M059J (cell line): ENCODE measurements at places on chromosomes 11 and 22.

DNA sequence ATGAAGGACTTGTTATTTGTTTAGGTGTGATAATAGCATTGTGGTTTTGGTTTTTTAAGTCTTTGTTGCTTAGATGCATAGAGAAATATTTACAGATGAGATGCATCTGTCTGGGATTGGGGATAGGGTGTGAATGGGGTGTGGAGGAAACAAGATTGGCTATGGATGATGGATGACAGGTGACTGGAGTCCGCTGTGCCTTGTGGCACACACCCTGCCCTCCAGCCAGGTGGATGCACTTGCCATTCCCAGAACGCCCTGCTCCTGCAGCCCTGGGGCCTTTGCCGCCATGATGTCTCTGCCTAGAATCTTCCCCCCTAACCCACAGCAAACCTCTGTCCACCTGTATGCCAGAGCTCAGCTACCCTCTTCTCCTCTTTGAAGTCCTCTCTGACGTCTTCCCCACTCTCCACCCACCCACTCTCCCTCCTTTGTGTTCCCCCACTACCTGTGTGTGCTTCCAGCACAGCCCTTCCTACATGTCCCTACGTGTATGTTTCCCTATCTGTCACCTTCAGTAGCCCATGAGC, 54.7 kb downstream of the WNT11 start:
- DNase-seq: no peak

- DNase-seq: no peak
Measured at GRCh38 chr11:19968860-19969259, 191.4 kb downstream of the DBX1 start.

DNA sequence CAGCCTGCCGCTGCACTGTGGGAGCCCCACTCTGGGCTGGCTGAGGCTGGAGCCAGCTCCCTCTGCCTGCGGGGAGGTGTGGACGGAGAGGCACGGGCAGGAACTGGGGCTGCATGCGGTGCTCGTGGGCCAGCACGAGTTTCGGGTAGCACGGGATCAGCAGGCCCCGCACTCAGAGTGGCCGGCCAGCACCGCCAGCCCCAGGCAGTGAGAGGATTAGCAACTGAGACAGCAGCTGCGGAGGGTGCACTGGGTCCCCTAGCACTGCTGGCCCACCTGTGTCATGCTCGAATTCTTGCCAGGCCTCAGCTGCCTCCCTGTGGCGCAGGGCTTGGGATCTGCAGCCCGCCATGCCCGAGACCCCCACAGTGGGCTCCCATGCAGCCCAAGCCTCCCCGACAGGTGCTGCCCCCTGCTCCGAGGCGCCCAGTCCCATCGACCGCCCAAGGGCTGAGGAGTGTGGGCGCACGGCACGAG, 24.0 kb upstream of the OR5B21 start:
- DNase-seq: no peak

DNA sequence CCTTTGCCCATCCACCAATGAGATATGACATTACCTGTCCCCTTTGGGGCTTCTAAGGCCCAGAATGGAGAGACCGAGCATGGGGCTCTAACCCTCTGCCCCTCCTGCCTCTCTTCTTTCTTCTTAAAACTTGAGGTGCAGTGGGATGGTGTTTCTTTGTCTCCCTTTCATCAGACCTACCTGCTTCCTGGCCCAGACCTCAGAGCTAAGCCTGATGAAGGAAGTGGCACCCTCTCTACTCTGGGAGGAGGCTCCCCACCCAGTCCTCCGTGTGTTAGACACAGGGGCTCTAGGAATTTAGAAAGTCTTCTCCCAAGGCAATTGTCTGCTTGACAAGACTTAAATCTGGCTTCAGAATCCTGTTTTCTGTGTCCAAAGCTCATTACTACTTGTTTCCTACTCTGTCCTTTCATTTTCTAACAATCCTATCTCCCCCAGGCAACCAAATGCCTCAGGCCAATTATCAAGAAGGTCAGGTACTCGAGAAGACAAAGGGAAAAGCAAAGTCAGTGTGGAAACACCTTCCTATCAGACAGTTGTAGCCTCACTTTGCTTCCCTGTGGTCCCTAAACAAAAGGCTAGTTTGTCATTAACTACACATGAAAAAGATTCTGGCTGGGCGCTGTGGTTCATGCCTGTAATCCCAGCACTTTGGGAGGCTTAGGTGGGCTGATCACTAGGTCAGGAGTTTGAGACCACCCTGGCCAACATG, 20.3 kb upstream of the PARVA start:
- DNase-seq: no peak

DNA sequence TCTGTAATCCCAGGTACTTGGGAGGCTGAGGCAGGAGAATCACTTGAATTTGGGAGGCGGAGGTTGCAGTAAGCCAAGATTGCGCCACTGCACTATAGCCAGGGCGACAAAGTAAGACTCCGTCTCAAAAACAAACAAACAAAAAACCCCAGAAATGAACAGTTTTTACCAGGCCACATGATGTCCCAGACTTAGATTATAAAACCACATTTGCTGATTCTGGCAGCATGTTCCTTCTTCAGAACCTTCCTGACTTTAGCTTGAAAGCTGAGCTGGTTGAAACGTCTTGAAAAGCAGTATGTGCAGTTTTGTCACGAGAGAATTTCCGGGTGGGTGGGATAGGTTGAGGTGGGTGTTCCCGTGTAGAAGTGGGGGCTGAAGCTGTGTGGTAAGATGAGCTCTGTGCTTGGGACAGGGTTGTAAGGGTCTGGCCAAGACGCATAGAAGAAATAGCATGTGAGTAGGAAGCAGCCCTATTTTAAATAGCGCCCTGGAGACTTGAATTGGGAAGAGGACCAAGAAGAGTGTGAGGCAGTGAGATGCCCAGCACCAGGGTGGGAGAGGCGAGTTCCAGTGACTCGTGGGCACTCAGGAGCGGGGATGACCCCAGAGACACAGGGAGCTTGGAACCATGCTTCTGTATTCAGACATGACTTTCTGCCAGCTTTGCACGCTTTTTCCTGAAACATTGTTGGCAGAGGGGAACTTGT, 7.6 kb downstream of the AP2A2 start:
- DNase-seq: no peak

DNA sequence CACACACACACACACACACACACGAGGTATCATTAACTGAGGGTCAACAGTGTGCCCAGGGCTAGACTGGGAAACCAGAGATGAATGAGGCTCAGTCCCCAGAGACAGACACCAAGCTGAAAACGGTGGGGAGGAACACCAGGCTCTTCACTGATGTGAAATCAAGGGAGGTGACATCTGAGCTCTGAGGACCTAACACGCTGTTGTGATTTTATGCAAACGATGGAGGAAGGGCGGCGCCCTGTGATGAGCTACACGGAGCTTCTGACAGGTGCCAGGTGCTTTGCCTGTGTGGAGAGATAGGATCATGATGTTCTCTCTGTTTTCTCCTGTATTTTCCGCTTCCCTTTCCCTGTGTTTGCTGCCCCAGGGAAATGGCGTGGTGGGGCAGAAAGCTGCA, 6.5 kb upstream of the CYB5R3 start:
- no peak for DNase-seq

DNA sequence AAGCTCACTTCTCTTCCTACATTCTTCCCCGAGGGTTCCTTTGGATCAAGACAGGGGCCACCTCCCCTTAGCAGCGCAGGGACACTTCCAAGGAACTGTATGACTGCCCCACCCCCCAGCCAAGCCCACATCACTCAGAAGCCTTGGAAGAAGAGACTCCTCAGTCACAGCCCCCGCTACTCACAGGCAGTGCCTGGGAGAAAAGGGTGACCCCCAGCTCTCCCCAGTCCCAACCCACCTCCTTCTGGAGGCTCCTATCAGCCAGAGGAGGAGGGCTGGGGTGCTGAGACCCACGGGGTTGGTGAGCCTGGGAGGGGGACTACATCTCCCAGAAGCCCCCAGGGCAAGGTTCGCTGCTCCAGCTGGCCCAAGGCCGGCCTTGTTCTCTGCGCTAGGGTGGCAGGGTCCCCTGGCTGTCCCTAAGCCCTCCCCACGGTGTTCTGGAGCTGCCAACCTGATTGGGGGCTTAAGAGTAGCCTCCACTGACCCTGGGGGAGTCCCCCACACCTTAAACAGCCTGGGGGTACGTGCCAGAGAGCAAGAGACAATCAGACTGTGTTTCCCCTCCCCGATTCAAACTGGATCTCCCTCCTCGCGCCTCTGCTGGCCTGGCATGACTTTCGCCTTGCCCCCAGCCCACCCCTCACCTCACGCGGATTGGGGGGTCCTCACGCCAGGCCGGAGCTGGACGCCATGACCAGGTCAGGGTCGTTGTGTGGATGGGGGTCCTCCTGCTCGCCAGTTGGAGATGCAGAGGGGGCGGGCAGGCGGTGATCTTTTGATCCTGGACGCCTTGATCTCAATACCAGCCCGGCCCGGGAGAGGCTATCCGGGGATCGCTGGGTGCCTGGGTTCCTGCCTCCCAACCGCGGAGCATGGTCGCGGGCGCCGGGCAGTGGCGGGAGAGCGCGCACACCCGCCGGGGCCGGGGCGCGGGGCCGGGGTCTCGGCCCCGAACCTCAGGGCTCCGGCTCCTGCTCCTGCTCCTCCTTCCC, 838 bp downstream of the BCL9L start:
- DNase-seq: peak; percentile 63
